Stimulated activated CD8-positive, alpha-beta memory T cell treated with anti-CD3 and anti-CD28 coated beads, Interleukin-2, amount 100 ng/mL, for 1 hour (primary cell): ENCODE measurements at places on chromosomes 16 and 17.

GRCh38 chr16:23148166-23148512 is 1.1 kb downstream of the USP31 start:
- no peak for DNase-seq

DNA sequence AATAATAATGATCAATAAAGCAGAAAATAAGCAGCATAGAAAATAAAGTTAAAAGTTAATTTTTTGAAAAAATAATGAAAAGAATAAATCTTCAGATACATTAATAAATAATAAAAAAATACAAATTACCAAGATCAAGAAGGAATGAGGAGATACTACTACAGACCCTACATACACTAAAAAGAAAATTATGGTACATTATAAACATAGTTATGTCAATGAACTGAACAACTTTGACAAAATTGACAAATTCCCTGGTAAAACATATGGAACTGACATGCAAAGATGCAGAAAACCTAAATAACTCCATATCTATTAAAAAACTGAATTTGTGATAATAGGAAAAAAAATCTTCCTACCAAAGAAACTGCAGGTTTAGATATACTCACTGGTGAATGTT is 456.7 kb downstream of the PMP22 start:
- no peak for DNase-seq

GRCh38 chr16:52912565-52913173 is 140.0 kb downstream of the CHD9NB start:
- DNase-seq: no peak

GRCh38 chr16:83113317-83113716 is 486.5 kb downstream of the CDH13 start:
- no peak for DNase-seq

GRCh38 chr17:49997773-49998703 is 3.0 kb upstream of the DLX3 start:
- peak; percentile 72 for DNase-seq

DNA sequence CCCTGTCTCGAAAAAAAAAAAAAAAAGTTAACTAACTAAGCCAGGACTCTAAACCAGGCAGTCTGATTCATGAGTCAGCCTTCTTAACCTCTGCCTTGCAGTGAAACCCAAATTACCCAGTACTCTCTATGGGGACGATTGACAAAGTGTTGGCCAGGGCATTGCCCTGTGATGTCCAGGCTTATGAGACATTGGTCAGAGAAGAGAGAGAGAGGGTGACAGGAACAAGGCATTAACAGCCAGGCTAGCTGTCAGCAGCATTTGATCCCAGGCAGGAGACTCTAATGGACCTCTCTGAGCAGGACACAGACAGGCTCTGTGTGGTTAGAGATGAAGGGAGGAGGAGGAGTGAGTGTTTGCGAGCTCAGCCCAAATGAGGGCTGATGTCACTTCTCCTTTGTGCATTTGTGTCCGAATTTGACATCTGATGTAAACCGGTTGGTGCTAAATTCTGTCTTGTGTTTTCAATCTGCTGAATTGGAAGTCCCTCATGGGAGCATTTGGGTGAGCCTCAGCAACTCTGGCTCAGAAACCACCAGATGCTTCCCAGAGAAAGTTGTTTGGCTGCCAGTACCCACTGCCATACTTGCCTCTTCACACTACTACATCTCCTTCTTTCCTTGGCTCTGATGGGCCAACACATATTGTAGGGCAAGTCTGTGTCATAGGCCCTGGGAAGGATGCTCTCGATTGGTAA is 4.3 kb upstream of the MYL4 start:
- DNase-seq: no peak

- no peak for DNase-seq
Measured at GRCh38 chr17:7048968-7049367, 5.1 kb upstream of the SLC16A11 start.

DNA sequence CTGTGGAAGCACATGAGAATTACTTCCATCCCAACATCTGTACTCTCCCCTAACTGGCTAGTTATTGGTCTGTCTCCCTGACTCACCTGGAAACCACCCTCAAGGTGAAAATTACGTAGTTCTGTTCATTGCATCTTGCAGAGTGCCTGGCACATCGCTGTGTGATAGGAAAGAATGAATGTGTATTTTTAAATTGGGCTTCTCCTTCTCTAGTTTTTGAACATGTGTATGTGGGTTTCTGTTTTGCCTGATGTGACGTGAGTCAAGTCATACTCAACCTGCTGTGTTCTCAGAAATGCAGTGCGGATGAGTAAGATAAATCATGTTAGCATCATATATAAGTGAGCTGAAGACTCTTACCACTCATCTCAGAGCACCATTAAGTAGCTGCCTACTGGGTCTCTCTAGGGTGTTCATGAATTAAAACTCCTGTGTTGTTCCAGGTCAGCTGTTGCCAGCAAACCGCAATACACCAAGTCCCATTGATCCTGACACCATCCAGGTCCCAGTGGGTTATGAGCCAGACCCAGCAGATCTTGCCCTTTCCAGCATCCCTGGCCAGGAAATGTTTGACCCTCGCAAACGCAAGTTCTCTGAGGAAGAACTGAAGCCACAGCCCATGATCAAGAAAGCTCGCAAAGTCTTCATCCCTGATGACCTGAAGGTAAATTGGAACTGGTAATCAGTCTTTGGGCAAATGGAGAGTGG is 50.2 kb downstream of the HLF start:
- no peak for DNase-seq

GRCh38 chr16:54647216-54647615 is 283.4 kb upstream of the IRX5 start:
- no peak for DNase-seq

DNA sequence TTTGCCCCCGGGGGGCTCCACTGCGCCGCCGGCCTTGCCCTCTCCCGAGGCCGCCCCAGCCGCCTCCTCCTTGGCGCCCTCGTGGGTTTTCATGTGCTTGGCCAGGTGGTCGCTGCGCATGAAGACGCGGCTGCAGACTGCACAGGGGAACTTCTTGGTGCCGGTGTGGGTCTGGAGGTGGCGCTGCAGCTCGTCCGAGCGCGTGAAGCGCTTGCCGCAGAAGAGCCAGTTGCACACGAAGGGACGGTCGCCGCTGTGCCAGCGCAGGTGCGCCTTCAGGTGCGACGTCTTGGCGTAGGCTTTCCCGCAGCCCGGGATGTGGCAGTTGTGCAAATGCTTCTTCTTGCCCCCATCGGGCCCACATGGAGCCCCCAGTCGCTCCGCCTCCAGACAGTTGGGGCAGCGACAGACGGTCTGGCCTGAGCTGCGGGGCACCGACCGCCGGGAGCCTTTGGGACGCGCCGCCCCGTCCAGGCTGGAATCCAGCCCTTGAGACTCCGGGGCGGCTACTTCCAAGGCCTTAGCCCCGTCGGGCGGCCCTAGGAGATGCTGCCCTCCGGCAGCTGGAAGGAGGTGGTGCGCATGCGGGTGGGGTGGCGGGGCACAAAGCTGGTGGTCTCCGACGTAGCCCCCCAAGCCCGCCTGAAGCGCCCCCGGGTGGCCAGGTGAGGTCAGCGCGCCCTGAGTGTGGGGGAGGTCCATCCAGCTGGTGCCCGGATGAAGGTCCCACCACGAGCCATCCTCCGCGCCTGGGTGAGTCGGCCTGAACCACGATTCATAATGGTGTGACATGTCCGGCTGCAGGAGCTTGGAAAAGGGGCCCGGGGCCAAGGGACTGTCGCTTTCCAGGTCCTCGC is 3.4 kb downstream of the SP6 start:
- no peak for DNase-seq

DNA sequence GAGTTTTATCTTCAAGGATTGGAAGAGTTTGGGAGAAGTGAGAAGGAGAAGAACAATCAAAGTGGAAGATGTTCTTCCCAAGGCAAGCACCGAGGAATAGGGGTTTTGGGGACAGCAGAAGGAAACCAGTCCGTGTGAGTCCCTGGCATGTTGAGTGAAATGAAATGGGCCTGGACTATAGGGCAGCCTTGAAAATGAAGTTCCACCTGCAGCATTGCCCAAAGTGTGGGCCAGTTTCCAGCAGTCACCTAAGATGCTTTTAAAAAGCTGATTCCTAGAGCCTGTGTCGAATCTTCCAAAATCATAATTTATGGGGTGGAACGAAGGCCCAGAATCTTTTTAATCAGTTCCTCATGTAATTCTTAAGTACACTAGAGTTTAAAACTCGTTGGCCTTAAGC is 59.9 kb upstream of the DNAH9 start:
- no peak for DNase-seq

- no peak for DNase-seq
Measured at GRCh38 chr16:31718998-31719397, 154.6 kb upstream of the ZNF267 start.

GRCh38 chr16:81650982-81651562 is 128.0 kb upstream of the PLCG2 start:
- no peak for DNase-seq

DNA sequence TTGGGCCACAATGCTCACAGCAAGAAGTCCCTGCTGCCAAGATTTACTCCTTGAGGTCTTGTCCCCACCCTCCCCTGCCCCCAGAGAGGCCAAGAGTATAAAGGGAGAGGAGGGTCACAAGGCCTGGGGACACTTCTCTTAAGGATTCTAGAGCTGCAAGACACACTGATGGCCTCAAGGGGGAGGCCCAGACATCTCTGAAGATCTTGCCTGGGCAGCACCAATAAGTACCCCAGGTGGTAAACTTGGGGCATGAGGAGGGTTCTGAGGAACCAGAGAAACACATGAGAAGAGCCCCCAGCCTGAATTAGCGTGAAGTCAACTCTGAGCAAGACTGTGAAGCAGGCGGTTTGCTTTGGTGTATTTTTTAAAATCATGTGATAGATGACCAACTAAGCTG is 26.8 kb upstream of the MTMR4 start:
- no peak for DNase-seq

GRCh38 chr17:42832934-42833766 is at the start of gene PSME3:
PSME3 (plus strand) TSS chr17:42833397; CDS start chr17:42833632, 235 bp downstream.
- peak; percentile 83 for DNase-seq

GRCh38 chr17:66467766-66468165 is 165.4 kb downstream of the PRKCA start:
- DNase-seq: no peak

- DNase-seq: peak; percentile 17
Measured at GRCh38 chr17:7307686-7308624, 527 bp downstream of the EIF5A start.

DNA sequence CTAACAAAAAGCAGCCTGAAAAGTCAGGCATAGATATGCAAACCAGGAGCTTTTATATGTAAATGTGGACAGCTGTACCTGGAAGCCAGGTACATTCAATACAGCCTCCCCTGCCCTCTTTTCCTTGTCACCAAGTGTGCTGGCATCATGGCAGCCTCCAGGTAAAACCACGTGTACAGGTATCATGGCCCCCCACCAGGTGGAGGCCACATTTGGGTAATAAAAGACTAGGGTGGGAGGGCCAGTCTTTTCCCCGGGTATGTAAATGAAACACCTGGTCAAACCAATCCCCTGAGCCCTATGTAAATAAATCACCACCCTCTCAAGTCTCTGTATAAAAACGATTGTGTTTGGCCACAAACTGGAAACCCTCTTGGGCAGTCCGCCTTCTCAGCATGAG is 226.4 kb upstream of the GOT2 start:
- DNase-seq: no peak
